ENCODE measurements at places on chromosomes 7 and 10.

DNA sequence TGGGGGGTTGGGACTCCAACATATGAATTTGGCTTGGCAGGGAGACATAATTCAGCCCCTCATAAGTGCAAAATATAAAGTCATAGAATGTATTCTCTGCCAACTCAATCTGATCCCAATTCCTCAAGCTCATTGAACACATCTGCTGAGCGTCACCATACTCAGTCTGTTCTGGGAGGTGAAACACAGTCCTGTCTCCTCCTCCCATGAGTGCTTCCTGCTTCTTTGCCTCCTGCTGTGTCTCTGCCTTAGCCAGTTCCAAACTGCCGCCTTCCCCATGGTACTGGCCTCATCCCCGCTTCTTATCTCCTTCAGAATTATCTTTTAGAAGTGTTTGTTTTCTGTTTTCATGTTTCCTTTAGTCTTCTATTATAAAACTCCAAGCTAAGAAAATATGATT lies 365.5 kb downstream of the TNS3 start:
- no peak for DNase-seq

DNA sequence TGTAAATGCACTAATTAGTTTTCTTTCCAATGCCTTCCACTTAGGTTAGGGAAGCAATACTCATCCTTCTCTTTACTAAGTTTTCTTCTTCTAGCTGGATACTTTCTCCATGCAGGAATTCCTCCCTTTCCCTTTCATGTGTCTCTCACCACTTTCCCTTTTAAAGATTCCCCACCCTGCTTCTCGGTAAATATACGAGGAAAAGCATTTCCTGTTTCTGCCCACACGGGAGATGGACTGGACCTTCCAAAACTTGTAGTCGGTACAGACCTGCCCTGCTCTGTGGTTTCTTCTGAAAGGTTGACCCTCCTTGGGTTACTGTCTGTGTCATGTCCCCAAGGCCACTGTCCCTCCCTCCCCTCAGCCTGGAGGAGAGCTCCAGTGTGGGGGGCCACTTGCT lies 58.9 kb upstream of the LYZL2 start:
- DNase-seq, result no peak

DNA sequence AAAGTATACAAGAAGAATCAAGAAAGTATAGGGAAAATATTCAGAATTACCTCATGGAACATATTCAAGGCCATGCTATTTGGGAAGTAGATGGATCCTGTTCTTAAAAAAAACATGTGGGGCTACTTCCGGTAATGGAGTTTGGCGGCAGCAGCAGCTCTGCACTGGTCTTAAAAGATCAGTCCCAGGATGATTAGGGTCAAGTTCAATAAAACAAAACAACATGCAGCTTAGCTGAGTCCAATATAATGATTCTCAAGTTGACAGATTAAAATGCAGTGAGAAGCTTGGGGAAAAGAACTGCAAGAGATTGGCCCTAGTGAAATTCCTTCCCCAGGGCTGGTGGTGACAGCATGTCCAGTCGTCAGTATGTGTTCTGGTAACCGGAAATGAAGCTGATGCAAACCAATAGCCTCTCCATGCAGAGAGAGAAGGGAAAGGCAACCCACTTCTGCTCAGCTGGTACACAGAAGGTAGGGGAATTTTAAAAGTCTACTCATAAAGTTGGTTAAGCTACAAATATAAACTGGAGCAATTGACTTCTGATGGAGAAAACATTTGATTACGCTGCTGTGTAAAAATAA lies 305.1 kb upstream of the IMMP2L start:
- DNase-seq, result no peak

GRCh38 chr7:116918704-116919103 lies 34.6 kb upstream of the ST7 start:
- DNase-seq, result no peak

GRCh38 chr10:122186816-122187810 lies 84.0 kb upstream of the BTBD16 start:
- no peak for DNase-seq

DNA sequence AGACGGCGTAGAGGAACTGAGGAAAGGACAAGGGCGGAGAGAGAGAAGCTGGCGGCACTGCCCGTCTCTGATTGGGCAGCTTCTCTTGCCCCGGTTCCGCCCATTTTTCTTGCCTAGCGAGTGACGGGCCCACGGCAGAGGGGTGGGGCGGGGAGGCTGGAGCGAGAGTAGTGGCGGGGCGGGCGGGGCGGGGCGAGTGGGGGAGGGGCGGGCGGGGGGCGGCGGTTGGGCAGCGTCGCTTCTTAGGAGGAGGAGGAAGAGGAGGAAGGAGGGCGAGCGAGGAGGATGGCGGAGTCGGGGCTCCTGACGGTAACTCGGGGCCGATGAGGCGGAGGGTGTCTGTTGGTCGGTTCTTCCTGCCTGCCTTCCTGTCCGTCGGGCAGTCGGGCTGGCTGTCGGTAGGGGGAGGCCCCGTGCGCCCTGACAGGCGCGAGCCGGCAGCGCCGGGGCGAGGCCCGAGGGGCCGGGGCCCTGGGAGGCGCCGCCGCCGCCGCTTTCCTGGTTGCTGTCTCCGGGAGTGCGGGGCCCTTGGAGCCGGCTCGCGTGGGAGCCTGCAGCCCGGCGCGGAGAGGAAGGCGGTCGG lies at the start of gene SHOC2:
TSS of gene SHOC2 (plus strand) at position 256 of the 583 bp plus-strand sequence. CDS start 44,755 bp downstream, outside the sequence.
- peak; percentile 97 for DNase-seq

DNA sequence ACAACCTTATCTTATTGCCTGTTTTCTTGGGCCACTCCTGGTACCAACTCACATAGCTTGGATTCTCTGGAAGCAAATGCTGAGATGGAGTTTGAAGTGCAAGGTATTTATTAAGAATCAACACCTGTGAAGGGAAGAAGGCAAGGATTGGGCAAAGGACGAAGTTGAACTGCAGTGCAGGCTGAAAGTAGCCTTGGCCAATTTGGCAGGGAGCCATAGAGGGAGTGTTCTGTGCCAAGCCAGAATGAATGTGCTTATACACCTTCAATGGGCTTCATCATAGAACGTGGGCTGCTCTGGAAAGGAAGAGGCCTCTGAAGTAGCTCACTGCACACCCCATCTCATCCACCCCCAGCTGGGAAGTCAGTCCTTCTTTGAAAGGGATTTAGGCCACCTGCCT lies 79.8 kb upstream of the IFRD1 start:
- DNase-seq, result no peak

DNA sequence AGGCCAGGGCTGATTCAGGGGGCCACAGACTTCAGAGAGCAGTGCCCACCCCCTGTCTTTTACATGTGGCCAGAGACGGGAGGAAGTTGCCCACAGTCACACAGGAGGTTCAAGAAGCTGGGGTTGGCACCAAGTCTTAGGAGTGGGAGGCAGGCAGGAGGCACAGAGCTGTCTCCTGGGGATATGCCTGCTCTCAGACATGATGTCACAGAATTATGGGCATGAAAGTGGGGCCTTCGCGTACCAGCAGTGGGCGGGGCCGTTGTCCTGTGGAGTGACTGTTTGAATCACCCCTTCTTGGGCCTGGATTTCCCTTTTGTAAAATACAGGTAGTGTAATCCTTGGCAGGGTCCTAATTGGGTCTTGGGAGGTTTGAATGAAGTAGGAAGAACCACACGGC lies 81.2 kb upstream of the PPIF start:
- DNase-seq, result no peak

DNA sequence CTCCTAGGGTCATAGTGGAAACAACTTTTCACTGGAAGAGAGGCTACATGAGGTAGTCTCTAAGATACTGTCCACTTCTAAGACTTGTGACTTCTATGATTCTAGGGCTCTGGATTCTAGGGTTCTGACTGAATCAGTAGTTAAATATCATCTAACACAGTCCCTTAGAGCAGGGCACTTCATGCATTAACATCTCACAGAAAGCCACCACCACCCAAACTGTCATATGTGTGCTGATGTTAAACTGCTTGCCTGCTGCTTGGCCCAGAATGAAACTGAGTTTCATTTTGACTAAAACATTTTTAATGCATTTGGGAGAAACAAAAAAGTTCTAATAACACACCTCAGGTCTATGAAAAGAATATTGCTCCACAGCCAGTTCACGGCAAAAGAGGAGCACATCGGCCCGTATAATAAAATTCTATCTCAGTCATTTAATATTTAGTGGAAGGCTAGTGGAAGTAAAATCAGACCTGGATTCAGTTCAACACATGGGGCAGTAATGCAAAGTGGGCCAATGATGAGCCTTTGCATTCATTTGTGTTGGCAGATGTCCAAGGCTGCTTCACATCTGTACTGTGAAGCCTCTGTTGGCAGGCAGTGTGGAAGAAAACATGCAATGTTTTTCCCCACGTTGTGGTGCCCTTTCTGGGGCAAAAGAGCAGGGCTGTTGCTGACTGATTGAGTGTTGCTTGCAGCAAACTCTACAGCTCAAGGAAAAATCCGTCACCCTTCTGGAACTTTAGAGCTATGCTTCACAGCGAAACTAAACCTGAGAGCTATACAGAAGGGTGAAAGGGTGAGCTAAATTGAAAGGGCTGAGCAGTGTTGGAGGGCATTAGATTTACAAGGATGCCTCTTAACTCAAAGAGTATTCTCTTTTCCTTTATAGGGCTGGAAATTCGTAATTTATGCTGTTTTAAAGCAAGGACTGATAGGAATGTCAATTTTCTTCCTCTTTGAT lies 33.5 kb upstream of the AUTS2 start:
- DNase-seq, result no peak

DNA sequence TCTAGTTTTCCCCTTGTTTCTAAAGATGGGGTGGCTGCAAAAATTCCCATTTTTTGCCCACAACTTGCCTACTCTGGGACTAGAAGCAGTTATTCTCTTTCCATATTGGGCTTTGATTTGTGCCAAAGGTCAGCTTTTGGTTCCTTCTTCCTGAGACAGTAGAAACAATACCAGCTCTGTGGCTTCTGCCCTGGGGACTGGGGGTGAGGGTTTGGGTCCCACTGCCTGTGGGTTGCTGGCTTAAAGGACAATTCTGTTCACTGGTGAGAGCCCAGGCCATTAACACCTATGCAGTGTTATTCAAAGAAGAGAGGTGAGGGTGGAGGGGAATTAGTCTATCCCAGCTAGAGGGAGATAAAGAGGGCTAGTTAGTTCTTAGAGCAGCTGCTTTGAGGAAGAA lies 171.5 kb downstream of the CPEB3 start:
- DNase-seq, result no peak

DNA sequence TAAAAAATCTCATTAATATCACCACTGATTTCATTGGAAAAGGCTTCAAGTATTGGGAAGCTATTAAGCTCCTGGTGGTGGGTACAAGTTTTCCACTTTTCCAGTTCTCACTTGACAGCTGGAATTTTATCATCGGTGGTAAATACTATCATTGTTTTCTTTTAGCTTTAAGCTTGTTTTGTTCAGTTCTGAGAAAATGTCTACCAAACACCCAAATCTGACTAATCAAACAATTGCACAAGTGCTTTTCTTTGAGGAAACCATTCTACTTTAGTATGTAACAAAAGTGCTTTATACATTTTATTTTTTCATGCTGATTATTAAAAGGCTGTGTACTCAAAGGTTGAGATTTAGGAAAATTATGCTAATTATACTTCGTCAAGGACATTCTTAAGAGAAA lies 7.9 kb downstream of the PRPF18 start:
- DNase-seq, result no peak

DNA sequence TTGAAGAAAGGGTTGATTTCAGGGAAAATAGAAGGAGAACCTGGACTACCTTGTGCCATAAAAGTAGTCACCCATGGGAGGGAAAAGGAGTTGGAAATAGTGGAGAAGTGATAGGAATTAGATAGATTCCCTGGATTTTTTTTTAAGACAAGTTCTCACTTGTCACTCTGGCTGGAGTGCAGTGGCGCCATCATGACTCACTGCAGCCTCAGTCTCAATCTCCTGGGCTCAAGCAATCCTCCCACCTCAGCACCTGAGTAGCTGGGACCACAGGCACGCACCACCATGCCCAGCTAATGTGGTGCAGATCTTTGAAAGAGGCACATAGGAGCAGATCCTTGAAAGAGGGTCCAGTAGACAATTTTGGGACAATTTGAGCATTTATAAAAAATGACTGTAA lies 9.5 kb upstream of the BLNK start:
- no peak for DNase-seq

- no peak for DNase-seq
Measured at GRCh38 chr10:12491491-12491890, 142.1 kb downstream of the CAMK1D start.

GRCh38 chr7:149860821-149861727 lies 12.7 kb upstream of the ATP6V0E2 start:
- no peak for DNase-seq

DNA sequence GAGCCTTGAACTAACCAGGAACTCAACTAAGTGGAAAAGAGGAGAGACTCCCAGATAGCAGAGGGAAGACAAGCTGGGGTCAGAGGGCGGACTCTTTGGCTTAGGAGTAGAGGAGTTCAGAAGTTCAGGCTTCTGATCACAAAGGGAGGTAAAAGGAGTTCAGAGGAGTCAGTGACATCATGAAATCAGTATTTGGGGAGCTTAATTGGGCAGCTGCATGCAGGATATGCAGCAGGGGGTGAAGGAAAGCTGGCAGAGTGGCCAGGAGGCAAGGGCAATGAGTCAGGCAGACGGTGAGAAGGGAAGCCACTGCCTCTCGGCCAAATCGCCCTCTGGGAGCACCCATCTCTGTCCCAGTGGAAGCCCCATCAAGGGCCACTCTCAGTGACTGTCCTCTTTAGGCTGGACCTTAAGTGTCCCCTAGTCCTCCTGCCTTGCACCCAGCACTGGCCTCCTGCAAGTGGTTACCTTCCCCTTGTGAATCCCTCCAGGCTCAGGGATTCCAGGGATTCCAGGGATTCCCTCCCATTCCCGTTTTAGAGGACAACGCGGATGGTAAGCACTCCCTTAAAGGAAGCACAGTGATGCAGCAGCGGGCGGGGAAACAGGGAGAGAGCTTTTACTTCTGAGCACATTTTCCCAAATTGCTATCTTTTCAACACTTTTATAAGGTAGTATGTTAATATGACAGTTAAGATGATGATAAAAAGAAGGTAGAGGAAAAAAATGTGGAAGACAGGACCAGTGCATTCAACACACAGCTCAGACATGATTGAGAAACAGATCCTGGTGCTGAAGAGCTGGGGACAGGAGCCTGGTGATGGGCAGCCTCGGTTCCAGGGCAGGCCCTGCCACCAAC lies 72.6 kb downstream of the KCNMA1 start:
- no peak for DNase-seq

- DNase-seq, result no peak
Measured at GRCh38 chr7:112306903-112307302, 100.4 kb downstream of the ZNF277 start.

GRCh38 chr7:115293628-115294240 lies 371.8 kb downstream of the MDFIC start:
- no peak for DNase-seq

GRCh38 chr10:103663802-103664201 lies 170.3 kb downstream of the NEURL1 start:
- DNase-seq, result no peak
